GM20000 (cell line): ENCODE measurements at places on chromosomes 5 and 9.

- no peak for DNase-seq
Observed at GRCh38 chr5:45334939-45335338, 361.2 kb downstream of the HCN1 start.

DNA sequence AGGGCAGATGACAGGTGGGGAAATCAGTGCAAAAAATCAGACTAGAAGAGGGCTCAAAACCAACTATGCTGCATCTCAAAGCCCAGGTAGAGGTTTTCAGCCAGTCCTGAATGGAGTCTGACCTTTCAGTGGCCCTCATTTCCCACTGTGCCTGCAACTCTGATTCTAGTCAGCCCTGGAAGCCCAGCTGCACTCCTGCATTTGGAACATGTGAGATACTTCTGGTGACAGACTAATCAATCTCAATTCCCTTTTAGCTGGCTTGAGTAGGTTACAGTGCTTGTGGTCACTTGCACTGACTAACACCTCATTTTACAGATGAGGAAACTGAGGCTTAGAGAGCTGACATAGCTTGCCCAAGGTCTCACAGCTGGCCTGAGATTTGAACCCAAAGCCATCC is 7.9 kb upstream of the ACSL6 start:
- no peak for DNase-seq

GRCh38 chr5:59728356-59728755 is 165.2 kb downstream of the PDE4D start:
- DNase-seq, result no peak

DNA sequence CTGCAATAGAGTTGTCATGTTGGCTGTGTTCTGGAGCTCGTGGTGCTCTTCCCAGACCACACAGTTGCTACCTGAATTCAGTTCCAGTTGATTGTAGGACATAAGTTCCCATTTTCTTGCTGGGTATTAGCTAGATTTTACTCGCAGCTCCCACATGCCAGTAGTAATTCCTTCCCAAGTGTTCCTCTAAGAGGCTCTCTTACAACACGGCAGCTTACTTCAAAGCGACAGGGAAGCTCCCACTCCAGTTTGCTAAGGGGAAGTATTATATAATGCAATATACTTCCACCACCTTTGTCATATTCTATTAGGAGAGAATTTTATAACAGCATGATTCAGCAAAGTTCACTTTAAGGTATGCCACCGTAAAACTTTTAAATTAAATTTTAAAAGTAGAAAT is 623.0 kb downstream of the SLCO4C1 start:
- DNase-seq, result no peak

DNA sequence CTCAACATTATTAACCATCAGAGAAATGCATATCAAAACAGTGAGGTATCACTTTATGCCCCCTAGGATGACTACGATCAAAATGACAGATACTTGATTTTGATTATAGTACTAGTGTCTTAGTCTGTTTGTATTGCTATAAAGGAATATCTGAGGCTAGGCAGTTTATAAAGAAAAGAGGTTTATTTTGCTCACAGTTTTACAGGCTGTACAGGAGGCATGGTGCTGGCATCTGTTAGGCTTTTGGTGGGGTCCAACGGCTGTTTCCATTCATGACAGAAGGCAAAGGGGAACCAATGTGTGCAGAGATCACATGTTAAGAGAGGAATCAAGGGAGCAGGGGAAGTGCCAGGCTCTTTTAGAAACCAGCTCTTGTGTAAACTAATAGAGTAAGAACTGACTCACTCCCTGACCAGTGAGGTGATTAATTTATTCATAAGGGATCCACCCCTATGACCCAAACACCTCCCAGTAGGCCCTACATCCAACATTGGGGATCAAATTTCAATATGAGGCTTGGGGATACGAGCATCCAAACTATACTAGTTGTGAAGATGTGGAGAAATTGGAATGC is 16.0 kb upstream of the AFF4 start:
- DNase-seq, result no peak

DNA sequence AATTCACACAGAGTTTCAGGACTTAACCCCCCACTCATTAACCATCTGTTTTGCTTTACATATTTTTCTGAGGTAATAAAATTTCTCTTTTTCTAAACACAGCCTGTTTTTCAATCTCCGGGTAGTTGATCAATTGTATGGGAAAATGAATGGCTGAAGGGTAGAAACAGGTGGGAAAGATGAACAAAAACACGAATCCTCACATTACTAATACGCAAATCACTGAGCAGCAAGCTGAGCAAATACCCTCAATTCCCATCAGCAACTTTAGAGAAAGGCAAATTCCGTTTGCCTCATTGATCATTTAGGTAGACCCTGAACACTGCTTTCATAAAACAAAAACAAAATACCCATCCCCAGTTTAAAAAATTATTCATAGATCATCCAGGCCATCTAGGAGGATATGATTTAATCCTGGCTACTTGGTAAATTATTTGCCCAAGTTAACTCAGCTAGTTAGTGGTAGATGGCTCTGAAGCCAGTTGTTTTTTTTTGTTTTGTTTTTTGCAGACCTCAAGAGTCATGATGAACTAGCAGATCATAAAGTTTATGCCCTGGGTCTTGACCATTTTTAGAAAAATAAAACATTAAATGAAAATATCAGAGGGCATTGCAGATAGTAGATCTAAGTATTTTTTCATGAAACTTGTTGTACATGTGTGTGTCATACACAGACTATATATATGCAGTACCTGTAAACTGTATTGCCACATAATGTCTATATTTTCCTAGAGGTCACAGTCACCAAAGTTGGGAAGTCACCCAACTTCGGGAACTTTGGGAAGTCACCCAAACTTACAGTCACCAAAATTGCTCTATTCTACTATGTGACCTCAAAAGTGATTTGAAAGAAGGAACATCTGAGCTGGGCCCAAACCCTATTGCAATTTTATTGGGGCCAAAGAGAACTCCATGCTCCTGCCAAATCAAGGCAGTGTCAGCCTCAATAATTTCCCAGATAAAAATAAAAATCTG is 1.6 kb upstream of the CD274 start:
- DNase-seq, result no peak
